ENCODE measurements at places on chromosomes 16 and 17. TPM values are rescaled to one million over a fixed set of nuclear protein-coding genes. Genes with fewer than 3 reads are reported as not detected.
A peak's percentile ranks its signal among the peaks of the same experiment; 100 is the strongest.

DNA sequence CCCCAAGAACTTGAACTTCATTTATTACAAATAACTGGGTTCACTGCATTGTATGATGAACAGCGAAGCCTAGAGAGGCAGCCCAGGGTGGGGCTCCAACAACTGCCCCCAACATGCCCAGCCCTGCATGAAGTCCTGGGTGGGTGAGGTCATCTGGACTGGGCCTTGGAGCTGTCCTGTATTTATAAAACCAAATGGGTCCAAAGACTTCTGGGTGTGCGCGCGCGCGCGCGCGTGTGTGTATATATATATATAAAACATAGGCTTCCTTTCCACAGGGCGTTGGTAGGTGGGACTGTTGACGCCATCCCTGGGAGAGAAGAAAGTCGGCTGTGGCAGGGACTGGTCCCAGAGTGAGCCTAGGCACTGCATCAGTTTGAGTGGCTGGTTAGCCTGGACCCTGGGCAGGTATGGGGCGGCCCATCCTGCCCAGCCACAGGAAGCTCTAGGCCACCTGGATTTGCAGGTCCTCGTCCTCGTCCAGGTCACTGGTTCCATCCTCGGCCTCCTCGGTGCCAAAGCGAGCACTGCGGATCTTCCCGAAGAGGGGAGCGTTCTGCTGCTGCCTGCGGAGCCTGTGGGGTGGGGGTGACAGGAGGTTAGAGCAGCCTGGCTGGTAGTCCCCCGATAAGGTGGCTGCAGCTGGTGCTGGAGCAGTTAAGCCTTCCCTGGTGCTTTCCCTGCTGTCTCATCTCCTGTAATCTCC, 23.9 kb downstream of the CCDC102A start:
- no peak for DNase-seq

GRCh38 chr17:68446626-68447041, 10.7 kb downstream of the WIPI1 start:
- DNase-seq = no peak

DNA sequence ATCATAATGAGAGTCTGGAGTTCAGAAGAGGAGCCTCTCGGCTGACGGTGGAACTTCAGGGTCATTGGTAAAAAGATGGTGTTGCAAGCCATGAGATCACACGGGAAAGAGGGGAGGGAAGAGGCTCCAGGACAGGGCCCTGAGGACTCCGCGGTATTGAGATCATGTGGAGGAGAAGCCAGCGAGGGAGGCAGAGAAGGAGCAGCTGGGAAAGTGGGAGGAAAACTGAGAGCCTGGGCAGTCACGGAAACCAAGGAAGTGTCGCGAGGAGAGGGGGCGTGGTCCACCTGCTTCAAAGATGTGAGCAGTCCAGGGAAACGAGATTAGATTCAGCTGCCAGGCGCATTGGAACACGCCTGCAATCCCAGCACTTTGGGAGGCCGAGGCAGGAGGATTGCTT, 27.7 kb upstream of the SBK1 start:
- DNase-seq = no peak

DNA sequence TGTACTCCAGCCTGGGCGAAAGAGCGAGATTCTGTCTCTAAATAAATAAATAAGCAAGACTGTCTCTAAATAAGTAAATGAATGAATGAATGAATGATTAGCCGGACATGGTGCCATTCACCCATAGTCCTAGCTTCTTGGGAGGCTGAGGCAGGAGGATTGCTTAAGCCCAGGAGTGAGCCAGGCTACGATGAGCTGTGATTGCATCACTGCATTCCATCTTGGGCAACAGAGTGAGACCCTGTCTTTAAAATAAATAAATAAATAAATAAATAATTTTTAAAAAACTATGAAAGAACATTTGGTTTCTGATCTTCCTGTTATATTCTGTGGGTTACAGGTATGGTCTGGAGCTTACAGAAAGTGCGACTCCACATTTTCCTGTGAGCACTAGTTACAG, 65.0 kb downstream of the C17orf58 start:
- DNase-seq = no peak

PRCD gene
- 0.86 TPM for total RNA-seq

DNA sequence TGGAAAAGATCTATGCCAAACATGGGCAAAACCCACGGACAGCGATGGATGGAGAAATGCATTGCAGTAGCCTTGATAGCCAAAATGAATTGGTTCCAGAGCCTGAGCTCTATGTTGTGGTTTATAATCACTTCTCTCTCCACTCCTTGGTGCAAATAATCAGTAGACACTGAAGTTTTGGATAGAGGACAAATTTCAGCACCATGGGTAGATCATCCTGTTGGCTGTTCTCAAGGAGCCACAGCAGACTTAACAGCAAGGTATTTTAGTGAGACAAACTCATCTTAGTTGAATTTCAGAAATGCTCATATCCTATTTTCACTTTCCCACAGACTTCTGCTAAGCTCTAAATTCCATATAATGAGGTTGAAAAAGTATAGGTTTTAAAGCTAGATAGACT, 88.3 kb upstream of the CCL1 start:
- no peak for DNase-seq

DNA sequence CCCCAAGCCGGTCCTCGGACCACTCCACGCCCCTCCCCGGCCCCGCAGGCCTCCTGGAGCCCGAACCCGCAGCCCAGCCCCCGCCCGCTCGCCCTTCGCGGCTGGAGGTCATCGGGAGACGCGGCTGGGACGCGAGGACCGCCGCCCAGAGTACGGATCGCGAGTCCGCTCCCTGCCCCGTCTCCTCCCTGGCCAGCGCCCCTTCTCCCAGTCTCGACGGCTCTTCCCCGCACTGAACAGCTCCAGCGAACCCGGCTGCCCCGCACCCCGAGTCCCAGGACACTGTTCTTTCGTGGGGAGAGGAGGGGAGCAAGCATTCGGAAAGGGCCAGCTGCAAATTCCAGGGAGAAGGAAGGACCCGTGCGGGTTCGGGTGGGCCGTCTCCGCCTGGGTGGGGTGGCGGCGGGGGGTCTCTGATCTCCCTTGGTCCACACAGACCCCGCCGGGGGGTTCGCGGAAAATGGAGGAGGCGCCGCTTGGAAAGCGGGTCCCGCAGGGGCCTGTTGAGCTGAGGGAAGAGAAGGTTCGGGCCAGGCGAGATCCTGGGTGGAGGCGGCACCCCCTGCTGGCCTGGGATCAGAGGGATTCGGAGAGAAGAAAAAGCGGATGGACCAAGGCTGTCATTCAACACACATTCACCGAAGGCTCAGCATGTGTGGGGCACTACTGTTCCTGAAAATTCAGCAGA, 632 bp upstream of the RTN4RL1 start:
- peak; percentile 76 for DNase-seq

- DNase-seq = no peak
Observed at GRCh38 chr16:87877942-87878507, 8.7 kb upstream of the SLC7A5 start.

GRCh38 chr17:40614431-40615067, 33.1 kb downstream of the SMARCE1 start:
- no peak for DNase-seq

DNA sequence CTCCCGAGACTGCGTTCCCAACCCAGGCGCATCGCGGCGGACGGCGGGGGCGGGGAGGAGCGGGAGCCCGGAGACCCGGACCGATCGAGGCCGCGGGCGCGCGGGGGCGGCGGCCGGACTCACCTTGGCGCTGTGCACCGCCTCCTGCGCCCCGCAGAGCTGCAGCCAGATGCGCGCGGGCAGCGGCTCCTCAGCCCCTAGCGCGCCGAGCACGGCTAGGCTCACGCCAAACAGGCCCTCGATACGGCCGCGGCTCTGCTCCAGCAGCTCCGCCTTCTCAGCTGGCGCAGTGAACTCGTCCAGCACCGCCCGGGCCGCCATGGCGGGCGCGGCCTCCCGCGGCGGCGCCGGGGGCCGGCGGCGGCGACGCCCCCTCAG, 339 bp downstream of the N4BP1 start:
- no peak for DNase-seq

DNA sequence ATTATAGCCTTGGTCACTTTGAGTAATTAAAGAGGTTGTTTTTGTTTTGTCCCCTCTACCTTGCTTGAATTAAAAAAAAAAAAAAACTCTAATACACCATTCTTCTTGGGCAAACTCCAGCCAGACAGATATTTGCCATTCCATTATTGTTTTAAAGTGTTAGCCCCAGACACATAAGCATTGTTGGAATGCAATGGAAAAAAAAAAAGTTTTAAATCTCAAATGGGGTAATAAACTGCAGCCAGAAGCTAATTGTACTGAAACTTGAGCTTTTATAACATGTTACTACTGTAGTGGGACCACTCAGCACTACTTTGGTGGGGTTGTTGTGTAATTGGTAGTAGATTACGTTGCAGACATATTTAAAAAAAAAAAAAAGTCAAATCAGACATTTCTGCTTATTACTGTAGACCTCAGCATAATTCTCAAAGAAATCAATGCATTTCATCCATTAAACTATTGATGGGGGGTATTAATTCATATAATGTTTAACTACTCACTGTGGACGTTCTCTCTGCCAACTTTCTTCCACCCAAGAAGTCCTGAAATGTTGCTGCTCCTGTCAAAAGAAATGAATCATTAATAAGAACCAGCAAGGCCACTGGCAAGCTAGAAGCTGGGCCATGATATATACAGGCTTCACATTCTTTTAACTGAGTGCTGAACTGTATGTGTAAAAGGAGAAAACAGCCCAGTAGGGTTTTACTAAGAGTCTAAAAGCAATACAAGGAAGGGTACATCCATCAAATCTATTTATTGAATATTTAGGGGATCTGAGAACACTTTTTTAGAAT, 626.6 kb upstream of the SOX9 start:
- no peak for DNase-seq

DNA sequence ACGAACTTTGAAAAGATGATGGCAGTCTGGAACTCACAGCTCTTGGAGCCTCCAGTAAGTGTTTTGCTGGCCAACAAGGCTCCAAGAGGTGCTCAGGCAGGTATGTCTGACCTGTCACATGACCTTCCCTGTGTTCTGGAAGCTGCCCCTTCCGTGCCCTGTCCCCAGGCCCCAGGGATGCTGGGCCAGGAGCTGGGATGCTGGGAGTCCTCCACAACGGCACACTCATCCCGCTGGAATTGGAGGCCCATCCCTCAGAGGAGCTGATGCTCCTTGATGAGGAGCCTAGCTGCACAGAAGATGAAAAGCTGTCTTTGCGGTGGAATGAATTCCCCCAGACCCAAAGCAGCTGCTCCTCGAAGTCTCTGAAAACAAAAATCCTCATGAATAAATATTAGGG, 47.8 kb downstream of the HOXB1 start:
- no peak for DNase-seq

MMP25 gene
- 0.29 TPM for total RNA-seq

- peak; percentile 73 for DNase-seq
Observed at GRCh38 chr17:74192950-74193781, 10.3 kb upstream of the RPL38 start.

DNA sequence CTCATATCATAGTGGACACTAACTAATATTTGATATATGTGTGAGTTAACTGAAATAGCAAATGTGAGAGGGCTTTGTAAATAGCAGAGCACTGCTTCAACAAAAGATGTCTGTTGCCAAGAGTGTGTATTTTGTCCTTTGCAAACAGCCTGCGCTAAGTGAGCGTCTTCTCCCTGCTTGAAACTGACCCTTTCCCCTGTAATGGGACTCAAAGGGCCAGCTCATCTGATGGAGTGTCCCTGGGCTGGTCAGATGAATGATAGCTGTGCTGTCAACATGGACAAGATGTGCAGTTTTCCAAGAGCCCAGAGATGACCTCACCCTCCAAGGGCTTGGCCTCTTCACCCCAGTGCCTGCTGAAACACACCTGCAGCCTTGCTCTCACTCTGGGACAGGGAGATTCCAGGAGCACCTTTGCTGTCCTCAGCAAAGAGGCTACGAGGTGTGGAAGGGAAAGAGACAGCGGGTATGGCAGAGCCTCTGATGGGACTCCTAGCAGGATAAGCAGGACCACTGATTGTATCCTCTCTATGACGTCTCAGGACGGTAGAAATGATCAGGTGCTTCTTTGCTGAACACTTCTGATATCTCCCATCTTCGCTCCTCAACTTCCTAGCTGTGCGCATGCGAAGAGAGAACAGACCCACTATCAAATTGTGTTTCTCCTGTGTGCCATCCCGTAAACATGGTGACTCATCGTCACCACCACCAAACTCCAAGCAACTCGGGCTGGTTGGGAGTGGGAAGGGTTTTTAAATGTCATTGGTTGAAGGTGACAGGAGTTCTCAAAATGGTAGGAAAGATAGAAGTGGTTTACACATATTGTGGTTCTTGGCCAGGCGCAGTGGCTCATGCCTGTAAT, 35.8 kb upstream of the TBX2 start:
- DNase-seq = peak; percentile 15

DNA sequence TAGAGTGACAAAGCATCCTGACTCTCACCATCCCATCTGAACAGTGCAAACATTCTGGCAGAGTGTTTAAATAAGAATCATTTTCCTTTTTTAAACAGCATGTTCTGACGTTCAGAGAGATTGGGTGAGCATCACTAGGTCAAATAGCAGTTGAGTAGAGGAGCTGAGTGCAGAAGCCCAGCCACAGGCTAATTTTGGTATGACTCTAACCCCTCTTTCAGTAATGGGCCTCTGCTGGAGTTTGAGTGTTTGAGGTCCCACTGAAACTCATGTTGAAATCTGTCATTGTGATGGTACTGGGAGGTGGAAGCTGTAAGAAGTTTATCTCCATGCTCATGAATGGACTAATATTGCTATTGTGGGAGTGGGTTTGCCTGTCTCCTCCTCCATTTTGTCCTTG, 194.4 kb downstream of the SALL1 start:
- DNase-seq = no peak

DNA sequence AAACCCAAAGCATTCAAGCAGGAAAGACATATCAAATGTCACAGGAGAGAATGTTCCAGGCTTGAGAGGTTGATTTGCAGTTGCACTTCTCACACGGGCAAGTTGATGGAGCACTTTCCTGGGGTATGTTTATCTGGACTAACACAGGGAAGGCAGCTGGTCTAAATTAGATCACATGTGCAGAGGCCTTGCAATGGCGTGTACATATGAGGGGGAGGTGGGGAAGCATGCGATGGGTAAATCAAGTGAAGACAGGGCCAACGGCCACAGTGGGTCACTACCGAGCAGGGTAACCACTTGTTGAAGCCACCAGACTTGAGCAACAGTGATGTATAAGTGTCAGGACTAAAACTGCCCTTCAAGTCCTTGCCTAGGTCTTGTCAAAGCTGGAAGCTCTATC, 156.6 kb upstream of the MAF start:
- no peak for DNase-seq

DNA sequence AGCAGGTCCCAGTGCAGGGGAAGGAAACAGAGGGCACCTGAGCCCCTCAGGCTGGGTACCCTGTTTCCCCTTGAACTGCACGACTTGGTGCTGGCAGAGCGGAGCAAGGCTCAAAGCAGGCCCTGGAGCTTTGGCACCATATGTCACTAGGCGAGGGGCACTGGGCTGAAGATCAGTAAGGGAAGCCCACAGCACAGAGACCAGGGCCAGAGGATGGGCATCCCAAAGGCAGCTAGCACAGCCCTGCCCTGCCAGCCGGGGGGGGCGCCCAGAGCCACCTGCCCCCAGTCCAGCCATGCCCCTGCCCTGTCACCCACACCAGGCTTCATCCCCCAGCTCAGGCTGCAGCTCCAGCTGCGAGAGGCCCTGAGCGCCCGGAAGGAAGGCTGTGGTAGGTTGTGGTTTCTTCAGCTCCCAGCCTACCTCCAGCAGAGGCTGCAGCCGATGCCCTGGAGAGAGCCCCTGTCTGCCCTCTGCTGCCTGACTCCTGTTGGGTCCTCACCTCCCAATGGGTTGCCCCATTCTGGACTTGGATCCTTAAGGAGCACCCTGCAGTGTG, 10.9 kb downstream of the NHERF1 start:
- DNase-seq = no peak

PRAC2 gene
- total RNA-seq = 44.1 TPM

Data from PC-3 (cell line).